ENCODE measurements at places on chromosomes 7 and 10. TPM values are rescaled to one million over a fixed set of nuclear protein-coding genes. Genes with fewer than 3 reads are reported as not detected.

ABCB1 gene
- 2.3 TPM for total RNA-seq

GRM8 gene
- total RNA-seq: not detected

INHBA gene
- 73.3 TPM for total RNA-seq

- peak overlapping the region; percentile 14 for H3K27ac ChIP-seq
- no peak overlapping the region for H3K4me3 ChIP-seq
- no peak for DNase-seq
- H3K4me1 ChIP-seq: no peaks in the 10 kb centered on the region
- no peaks in the 10 kb centered on the region for H3K27me3 ChIP-seq
- H3K36me3 ChIP-seq: no peaks in the 10 kb centered on the region
Measured at GRCh38 chr10:16999665-17000451, 129.8 kb downstream of the CUBN start.

- no peaks in the 10 kb centered on the region for H3K36me3 ChIP-seq
- H3K4me1 ChIP-seq: no peaks in the 10 kb centered on the region
- no peak for DNase-seq
- no peak overlapping the region for H3K4me3 ChIP-seq
Measured at GRCh38 chr10:128091636-128092210, 34.5 kb downstream of the MKI67 start.

DNA sequence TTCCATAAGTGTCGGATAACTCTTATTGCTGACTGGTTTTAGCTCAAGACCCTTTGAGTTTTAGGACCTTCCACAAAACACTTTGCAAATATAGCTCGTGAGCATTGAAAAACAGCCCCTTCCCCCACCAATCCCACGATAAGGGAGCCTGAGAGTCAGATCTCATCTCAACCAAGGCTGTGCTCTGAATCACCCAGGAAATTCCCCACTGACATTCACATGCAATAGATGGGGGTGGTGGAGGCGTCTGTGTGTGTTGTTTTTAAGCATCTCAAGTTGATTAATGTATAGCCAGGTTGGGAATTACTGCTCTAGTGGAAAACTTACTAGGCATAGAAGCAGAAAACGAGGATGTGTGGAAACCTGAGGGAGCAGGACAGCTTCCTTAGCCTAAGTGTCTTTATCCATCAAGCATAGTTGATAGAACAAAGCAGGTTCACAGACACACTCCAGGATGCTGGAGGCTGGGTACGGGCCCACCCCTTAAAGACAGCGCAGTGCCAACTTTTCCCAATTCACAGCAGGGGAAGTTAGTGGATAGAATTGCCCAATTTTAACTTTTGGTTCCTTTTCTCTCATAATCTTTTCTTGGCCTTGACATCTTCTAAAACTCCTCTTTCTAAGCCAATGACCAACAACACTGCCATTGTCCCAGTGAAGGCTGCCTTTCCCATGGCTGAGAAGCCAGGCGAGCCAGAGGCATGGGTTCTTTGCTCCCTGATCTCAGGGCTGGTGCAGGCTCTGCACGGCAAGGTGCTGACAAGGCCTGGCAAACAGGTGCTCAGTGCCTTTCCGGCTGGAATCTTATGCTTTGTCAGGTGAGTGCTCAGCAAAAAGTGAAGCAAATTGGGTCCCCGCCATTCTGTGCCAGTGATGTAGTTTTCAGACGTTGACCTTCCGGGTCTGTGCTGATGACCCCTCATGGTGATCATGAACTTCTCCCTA is 98.5 kb upstream of the INSIG1 start:
- no peaks in the 10 kb centered on the region for H3K4me1 ChIP-seq
- H3K27ac ChIP-seq: no peak overlapping the region
- H3K36me3 ChIP-seq: no peaks in the 10 kb centered on the region
- H3K4me3 ChIP-seq: no peak overlapping the region

- H3K4me1 ChIP-seq: no peaks in the 10 kb centered on the region
- no peaks in the 10 kb centered on the region for H3K36me3 ChIP-seq
- no peak for DNase-seq
- no peak overlapping the region for H3K27ac ChIP-seq
- H3K27me3 ChIP-seq: no peaks in the 10 kb centered on the region
Measured at GRCh38 chr7:101575721-101576120, 53.4 kb downstream of the MYL10 start.

DNA sequence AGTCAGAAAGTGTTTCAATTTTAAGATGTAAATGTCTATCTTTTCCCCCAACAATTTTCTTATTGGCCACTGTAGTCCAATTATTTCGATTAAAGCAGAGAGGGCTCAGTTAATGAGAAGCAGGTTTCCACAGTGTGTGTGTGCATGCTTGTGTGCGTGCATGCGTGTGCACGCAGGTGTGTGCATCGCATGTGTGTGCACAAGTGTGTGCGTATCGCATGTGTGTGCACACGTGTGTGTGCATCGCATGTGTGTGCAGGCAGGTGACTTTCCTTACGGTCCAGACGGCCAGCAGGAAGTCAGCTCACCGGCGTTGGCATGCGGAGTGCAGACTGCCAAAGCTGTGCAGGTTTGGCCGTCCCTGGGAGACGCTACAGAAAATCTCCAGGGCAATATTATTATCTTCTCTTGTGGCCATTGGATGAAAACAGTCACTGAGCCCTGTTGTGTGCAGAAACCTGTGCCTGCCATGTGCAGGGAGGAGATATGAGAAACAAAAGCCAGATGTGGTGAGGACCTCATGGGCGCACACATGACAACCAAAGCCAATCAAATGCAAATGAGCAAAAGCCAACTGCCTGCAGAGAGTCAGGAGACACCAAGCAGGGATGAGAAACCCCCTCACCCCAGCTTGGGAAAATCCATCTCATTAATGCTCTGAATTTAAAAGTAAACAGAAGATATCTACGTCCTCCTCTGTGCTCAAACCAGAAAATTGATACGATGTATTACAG is 70.4 kb downstream of the C10orf90 start:
- DNase-seq: no peak
- no peak overlapping the region for H3K27ac ChIP-seq
- no peaks in the 10 kb centered on the region for H3K36me3 ChIP-seq
- H3K4me3 ChIP-seq: no peak overlapping the region
- no peaks in the 10 kb centered on the region for H3K27me3 ChIP-seq

- H3K4me3 ChIP-seq: no peak overlapping the region
- H3K27ac ChIP-seq: no peak overlapping the region
- H3K27me3 ChIP-seq: no peaks in the 10 kb centered on the region
- H3K4me1 ChIP-seq: no peaks in the 10 kb centered on the region
- peaks cover 2% of the 10 kb centered on the region for H3K36me3 ChIP-seq
Measured at GRCh38 chr7:4269746-4270145, 412.3 kb upstream of the FOXK1 start.

GRCh38 chr10:110045772-110046171 is 38.0 kb downstream of the ADD3 start:
- H3K27me3 ChIP-seq: no peaks in the 10 kb centered on the region
- no peaks in the 10 kb centered on the region for H3K4me1 ChIP-seq
- no peak overlapping the region for H3K4me3 ChIP-seq
- DNase-seq: no peak
- no peaks in the 10 kb centered on the region for H3K36me3 ChIP-seq
- no peak overlapping the region for H3K27ac ChIP-seq

DNA sequence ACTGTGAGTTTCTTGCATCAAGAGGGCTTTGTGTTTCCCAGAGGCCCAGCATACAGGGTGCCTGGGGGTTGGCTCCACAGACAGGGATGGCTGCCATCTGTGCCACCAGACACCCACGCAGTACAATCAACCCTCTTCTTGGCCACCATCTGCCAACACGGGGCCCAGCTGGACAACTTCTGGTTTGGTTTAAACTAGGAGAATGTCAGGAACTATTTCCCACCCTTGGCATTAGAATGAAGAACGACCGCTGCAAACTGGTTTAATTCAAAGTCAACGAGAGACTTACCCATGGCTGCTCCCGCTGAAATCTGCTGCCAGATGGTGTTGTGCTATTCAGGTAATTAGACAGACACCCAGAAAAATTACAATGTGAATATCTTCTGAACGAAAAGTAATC is 27.8 kb downstream of the NMT2 start:
- H3K27ac ChIP-seq: no peak overlapping the region
- no peaks in the 10 kb centered on the region for H3K27me3 ChIP-seq
- no peaks in the 10 kb centered on the region for H3K4me1 ChIP-seq
- no peaks in the 10 kb centered on the region for H3K36me3 ChIP-seq
- no peak overlapping the region for H3K4me3 ChIP-seq
- no peak for DNase-seq

CNTNAP2 gene
- total RNA-seq: not detected

- H3K36me3 ChIP-seq: no peaks in the 10 kb centered on the region
- no peaks in the 10 kb centered on the region for H3K27me3 ChIP-seq
- no peak overlapping the region for H3K27ac ChIP-seq
- DNase-seq: no peak
- H3K4me1 ChIP-seq: no peaks in the 10 kb centered on the region
Measured at GRCh38 chr7:70325509-70326101, 727.3 kb downstream of the AUTS2 start.

- H3K27me3 ChIP-seq: no peaks in the 10 kb centered on the region
- no peak for DNase-seq
- H3K4me3 ChIP-seq: peak overlapping the region; percentile 87
- no peaks in the 10 kb centered on the region for H3K4me1 ChIP-seq
Measured at GRCh38 chr7:100875356-100875751, 451 bp downstream of the SRRT start.

- no peaks in the 10 kb centered on the region for H3K4me1 ChIP-seq
- H3K27ac ChIP-seq: no peak overlapping the region
- no peak for DNase-seq
- no peaks in the 10 kb centered on the region for H3K27me3 ChIP-seq
Measured at GRCh38 chr7:143042790-143043271, 9.3 kb upstream of the OR6V1 start.

DNA sequence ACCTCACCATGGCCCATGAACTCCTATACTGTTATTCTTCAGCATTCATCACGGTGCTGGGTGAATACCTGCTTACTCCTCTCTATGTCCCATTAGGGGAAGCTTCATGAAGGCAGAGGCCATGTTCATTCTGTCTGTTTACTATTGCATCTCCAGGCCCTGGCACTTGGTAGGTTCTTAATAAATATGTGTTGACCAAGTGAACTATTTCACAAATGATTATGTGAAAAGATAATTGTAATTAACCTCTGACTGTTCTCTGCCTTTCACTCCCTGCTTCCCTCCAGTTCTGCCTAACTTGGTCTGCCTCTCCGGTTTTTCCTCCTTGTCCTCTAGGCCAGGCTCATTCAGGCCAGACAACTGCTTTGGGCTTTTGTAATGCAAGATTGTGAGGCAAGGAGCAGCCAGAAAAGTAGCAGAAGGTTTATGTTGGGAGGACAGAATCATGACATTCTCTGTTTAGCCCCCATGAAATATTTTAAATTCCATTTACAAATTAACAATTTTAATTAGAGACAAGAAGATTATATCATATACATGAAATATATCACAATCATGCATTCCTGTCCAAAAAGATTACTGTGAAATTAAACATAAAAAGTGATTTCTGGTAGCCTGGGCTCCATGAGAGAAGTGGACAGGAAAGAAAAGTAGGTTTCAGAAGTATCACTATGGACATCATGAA is 42.1 kb upstream of the PLXNA4 start:
- no peaks in the 10 kb centered on the region for H3K27me3 ChIP-seq
- no peak for DNase-seq
- no peak overlapping the region for H3K4me3 ChIP-seq
- no peak overlapping the region for H3K27ac ChIP-seq

DNA sequence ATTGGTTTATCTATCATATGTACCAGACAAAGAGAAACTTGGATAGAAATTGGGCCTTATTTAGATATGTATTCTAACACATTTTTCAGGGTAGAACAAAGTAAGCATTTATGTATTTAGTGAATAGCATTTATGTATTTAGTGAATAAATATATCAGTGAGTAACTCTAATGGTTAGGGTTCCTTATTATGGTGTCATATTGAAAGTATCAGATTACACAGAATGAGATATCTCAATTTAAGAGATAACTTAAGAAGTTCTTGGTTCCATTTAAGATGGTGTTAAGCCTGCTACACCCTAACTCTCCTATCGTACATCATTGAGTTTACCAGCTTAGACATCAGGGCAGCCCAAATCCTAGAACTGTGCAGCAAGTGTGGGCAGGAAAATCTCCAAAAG is 35.9 kb upstream of the DMTF1 start:
- no peak overlapping the region for H3K4me3 ChIP-seq
- no peak overlapping the region for H3K27ac ChIP-seq
- no peaks in the 10 kb centered on the region for H3K4me1 ChIP-seq
- H3K36me3 ChIP-seq: no peaks in the 10 kb centered on the region
- no peak for DNase-seq

GRCh38 chr10:53667063-53667462 is 894.5 kb upstream of the MBL2 start:
- H3K4me3 ChIP-seq: no peak overlapping the region
- no peak for DNase-seq
- H3K36me3 ChIP-seq: no peaks in the 10 kb centered on the region
- no peaks in the 10 kb centered on the region for H3K27me3 ChIP-seq
- H3K27ac ChIP-seq: no peak overlapping the region

TSPAN33 gene
- total RNA-seq: 16.5 TPM

- H3K4me3 ChIP-seq: no peak overlapping the region
- no peaks in the 10 kb centered on the region for H3K4me1 ChIP-seq
- DNase-seq: no peak
- H3K27ac ChIP-seq: no peak overlapping the region
- H3K27me3 ChIP-seq: no peaks in the 10 kb centered on the region
Measured at GRCh38 chr10:9102026-9102425, 1047.5 kb downstream of the GATA3 start.

DNA sequence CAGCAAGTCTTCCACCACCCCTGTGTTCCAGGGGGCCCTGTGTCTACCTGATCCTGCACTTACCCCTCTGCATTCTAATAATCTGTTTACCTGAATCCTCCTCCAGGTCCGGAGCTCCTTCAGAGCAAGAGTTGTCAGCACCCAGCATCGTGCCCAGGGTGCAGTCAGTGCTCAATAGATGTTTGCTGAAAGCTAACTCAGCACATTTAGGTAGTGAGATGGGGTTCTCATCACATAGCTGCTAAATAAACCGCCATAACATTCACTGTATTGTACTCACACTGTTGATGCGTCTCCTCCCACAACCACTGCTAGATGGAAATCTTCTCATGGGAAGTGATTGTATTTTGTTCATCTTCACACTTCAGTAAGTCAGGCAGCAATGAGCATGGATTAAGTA is 376.5 kb upstream of the C7orf33 start:
- no peak for DNase-seq
- no peaks in the 10 kb centered on the region for H3K4me1 ChIP-seq
- no peak overlapping the region for H3K27ac ChIP-seq
- no peak overlapping the region for H3K4me3 ChIP-seq

TMEM176A gene
- 30.7 TPM for total RNA-seq

GRCh38 chr10:101272229-101272868 is 43.1 kb upstream of the LBX1 start:
- H3K27ac ChIP-seq: no peak overlapping the region
- no peaks in the 10 kb centered on the region for H3K27me3 ChIP-seq
- DNase-seq: no peak
- H3K36me3 ChIP-seq: no peaks in the 10 kb centered on the region
- H3K4me1 ChIP-seq: no peaks in the 10 kb centered on the region

All from aorta (tissue), 5 donors.